Activated CD8-positive, alpha-beta memory T cell treated with anti-CD3 and anti-CD28 coated beads for 1 hour (primary cell): ENCODE measurements at places on chromosomes 4 and X.

DNA sequence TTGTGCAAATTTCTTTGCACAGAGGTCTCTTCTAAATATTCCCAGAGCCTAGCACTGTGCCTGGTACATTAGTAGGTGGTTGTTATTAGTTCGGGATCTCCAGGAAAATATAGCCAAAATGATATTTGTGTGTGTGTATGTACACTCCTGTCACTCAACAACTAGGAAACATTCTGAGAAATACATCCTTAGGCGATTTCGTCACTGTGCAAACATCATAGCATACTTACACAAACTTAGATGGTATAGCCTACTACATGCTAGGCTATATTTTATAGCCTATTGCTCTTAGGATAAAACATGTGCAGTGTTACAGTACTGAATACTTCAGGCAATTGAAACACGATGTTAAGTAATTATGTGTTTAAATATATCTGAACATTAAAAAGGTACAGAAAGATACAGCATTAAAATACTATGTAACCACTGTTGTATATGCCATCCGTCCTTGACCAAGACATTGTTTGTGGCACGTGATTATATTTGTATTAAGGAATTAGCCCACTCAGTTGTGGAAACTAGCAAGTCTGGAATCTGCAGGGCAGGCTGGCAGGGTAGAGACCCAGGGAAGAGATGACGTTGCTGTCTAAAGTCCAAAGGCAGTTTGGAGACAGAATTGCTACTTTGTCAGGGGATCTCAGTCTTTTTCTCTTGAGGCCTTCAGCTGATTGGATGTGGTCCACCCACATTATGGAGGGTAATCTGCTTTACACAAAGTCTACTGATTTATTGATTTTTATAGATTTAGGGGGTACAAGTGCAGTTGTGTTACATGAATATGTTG, 106.9 kb downstream of the COL4A6 start:
- DNase-seq, result no peak

GRCh38 chr4:85431156-85431555, 43.8 kb upstream of the ARHGAP24 start:
- no peak for DNase-seq

DNA sequence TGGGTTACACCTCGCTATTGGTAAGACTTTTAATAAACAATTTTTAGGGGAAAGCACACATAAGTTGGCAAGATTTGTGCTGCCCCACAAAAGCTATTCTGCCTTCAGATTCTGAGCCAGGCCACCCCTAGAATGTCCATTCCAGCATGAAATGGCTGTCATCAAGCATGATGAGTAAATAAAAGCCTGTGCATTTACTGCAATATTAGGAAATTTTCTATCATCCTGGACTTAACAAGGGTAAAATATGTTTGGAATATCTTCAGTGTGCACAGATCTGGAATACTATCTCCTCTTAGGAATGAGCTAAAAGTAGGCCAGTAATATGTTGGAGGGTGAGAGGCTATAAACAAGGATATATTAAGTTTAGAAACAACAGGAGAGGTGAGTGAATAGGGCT, 510.9 kb downstream of the ANKRD50 start:
- no peak for DNase-seq

DNA sequence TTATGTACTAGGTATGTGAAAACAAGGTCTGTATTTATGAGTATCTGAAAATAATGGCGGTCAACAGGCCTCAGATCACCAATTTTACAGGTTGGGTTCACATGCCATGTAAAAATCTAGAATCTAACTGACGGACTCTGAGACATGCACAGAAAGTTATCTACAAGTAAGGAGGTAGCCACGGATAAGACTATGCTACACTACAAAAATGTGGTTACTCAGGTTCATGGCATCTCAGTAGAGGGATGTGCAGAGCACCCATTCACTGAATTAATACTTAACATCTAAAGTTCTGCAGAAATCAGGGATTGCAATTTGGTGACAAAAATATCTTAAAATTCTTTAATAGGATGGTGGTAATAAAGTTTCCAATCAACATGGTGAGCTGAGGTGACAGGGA, 155.9 kb downstream of the APBB2 start:
- DNase-seq, result no peak
